ENCODE measurements at places on chromosomes 13 and 19.
A peak's percentile ranks its signal among the peaks of the same experiment; 100 is the strongest.

DNA sequence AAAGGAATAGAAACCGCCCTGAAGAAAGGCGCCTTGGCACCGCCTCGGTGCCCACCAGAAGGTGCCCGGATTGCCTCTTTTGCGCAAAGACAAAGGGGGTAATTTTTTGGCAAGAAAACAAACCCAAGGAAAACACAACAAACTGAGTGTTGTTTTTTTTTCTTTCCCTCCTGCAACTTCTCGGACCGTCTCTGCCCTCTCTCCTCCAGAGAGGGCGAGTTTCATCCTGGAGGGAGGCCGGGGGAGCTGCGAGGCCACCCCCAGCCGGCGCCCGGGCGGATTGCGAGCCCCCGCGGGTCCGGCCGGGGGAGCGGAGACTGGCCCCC lies 2.3 kb downstream of the ZNF536 start:
- no peak for DNase-seq

GRCh38 chr13:19592657-19593180 lies 31.4 kb upstream of the TPTE2 start:
- DNase-seq: no peak

- DNase-seq: peak; percentile 26
Observed at GRCh38 chr19:49071860-49072547, 495 bp downstream of the KCNA7 start.

GRCh38 chr13:78881751-78882150 lies 222.8 kb upstream of the OBI1 start:
- no peak for DNase-seq

GRCh38 chr19:9658769-9659168 lies 16.1 kb downstream of the ZNF562 start:
- DNase-seq: no peak

GRCh38 chr19:21638776-21639175 lies 128.6 kb downstream of the ZNF100 start:
- DNase-seq: no peak

GRCh38 chr13:105282406-105283285 lies 1252.8 kb downstream of the EFNB2 start:
- DNase-seq: no peak

DNA sequence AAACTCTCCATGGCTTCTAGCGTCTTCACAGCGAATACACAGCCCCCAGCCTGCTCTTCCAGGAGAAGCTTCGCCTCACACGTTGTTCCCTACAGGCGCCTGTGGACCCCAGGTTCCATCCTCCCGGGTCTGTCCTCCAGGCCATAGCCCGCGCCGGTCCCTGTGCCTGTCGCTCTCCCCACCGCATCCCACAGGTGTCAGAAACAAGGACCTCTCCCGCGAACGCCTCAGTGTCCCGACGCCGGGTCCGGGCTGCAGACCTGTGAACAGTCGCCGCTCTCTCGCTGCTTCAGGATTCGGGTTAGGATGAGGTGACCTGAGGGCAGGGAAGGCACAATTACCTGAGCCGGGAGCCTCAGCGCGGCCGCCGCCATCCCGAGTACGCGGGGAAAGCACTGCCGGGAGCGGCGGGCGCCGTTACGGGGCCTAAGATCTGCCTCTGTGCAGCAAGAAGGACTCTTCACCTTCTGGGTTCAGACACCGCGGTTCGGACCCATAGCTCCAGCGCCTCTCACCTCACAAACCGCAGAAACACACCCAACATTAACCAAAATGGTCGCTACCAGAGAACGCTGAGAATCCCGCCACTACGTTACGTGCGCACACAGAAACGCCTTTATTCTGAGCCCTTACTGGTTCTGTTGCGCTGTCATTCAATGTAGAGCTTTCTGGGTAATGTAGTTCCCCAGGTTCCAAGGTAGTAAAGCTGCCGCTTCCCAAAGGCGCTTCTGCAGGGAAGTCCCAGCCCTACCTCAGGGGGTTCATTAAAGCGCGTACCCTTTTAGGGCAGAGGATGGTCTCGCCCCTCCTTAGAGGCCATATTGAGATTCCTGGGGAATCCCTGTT lies at the start of gene ZNF418:
Gene ZNF418, minus strand, starts transcription at position 583 of the 846 bp plus-strand sequence. CDS start 1,580 bp downstream, outside the sequence.
- DNase-seq: no peak

DNA sequence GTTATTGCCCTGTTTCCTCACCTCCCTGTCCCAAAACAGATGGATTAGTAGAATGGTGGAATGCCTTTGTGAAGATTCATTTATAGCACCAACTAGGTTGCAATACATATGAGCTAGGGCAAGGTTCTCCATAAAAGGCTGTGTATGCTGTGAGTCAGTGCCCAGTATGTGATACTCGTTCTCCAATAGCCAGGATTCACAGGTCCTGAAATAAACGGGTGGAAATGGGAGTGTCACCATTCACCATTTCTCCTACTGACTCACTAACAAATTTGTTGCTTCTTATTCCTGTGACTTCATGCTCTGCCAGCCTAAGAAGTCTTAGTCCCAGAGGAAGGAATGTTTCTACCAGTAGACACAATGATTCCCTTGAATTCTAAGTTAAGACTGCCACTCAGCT lies 1745.4 kb downstream of the SLITRK1 start:
- DNase-seq: no peak

- DNase-seq: no peak
Observed at GRCh38 chr13:84677836-84678235, 795.6 kb upstream of the SLITRK1 start.

GRCh38 chr19:5032101-5032967 lies 63.4 kb downstream of the KDM4B start:
- DNase-seq: no peak

GRCh38 chr13:52846567-52847321 lies 1.7 kb downstream of the PCDH8 start:
- no peak for DNase-seq

GRCh38 chr19:30376272-30376671 lies 4.1 kb downstream of the ZNF536 start:
- no peak for DNase-seq

GRCh38 chr19:37914908-37915307 lies 7.9 kb downstream of the SIPA1L3 start:
- no peak for DNase-seq

DNA sequence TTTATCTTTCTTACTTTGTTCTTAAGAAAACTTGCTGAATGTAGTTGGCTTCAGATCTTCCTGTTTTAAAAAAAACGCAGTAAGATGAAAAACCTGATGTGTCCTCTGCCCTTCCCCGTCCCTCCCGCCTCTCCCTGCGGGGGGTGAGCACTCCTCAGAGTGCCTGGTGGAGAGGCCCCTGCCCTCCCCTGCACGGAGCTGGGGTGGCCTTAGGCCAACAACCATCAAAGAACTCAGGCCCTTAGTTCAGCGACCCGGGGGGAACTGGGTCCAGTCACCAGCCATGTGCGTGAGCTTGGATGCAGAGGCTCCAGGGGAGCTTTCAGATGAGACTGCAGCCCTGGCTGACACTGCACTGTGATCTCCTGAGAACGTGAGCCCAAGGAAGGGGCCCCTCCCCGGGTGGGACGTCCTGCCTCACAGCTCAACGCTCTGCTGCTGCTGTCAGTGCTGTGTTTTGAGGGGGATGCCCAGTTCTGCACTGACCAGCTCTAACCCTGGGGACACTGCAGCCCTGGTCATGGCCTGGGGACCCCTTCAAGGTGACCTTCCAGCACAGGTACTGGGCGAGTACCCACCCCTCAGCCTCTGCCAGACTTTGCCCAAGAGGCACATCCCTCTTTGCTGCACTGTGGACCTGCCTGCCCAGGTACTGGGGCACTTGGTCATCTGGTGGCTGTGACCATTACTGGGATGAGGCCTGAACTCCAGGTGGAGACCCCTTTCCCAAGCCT lies 42.7 kb downstream of the ANKRD10 start:
- no peak for DNase-seq

DNA sequence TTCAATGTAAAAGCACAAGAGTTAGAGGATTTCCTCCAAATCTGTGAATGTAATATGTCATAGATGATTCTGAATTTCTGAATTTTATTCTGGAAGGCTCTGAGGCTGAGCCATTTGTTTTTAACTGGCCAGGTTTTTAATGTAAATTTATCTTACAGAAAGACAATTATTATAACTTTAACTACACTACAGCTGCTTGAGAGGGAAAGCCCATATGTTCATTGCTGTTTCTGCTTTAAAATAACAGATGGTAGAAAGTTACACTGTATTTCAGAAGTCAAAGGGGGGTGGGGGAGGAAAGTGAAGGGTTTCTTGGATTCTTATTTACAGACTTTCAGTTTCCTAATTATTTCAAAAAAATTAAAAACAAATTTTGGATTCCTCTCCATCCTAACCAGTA lies 62.8 kb downstream of the DNAJC15 start:
- no peak for DNase-seq

DNA sequence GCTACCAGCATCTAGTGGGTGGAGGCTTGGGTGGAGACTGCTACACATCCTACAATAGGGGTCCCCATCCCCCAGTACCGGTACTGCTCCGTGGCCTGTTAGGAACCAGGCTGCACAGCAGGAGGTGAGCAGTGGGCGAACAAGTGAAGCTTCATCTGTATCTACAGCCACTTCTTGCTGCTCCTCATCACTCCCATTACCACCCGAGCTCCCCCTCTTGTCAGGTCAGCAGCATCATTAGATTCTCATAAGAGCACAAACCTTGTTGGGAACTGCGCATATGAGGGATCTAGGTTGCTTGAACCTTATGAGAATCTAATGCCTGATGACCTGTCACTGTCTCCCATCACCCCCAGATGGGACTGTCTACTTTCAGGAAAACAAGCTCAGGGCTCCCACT lies 37.0 kb downstream of the NWD1 start:
- DNase-seq: no peak

- DNase-seq: no peak
Observed at GRCh38 chr13:44249431-44249836, 124.2 kb upstream of the SERP2 start.

- no peak for DNase-seq
Observed at GRCh38 chr19:47560999-47561398, 11.9 kb downstream of the ZNF541 start.

- DNase-seq: no peak
Observed at GRCh38 chr13:40304391-40304790, 362.1 kb downstream of the FOXO1 start.

DNA sequence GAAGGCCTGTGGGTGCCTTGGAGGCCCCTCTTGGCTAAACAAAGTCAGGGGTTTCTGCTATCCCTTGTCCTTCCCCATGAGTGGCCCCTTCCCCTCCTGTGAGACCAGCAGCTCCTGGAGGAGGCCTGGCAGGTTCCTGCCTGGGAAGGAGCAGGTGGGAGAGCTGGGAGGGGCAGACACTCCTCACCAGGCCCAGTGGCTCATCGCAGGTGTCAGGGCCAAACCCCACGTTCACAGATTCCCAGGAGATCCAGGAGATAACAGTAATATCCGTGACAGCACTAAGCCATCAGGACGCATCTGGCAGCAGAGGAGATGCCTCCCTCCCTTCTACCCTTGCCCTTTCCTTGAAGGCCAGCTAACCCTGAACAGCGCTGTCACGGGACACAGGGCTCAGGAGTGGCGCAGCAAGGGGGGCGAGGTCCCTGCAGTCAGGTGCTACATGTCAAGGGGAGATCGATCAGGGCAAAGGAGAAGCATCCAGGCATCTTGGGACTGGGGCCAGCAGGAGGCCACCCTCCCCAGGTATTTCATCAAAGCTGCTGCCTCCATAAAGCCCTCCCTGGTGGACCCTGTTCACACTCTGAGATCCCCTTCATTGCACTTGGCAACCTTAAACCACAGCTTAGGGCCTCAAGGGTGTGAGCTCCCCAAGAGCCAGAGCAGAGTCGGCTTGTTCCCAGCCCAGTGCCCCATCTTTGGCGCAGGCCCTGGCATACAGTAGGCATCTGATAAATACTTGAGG lies 4.8 kb downstream of the CEBPA start:
- no peak for DNase-seq

- DNase-seq: no peak
Observed at GRCh38 chr13:113040597-113041292, 64.8 kb upstream of the F7 start.

GRCh38 chr19:28504139-28504538 lies 708.8 kb downstream of the UQCRFS1 start:
- DNase-seq: no peak

- no peak for DNase-seq
Observed at GRCh38 chr13:29508876-29509252, 86.6 kb downstream of the SLC7A1 start.

GRCh38 chr19:56309511-56310185 lies 5.0 kb downstream of the ZSCAN5A start:
- DNase-seq: peak; percentile 40

GRCh38 chr13:106660746-106661625 lies 93.0 kb upstream of the ARGLU1 start:
- DNase-seq: no peak

GRCh38 chr13:43243711-43244110 lies 220.3 kb downstream of the DNAJC15 start:
- no peak for DNase-seq

- no peak for DNase-seq
Observed at GRCh38 chr19:52653161-52653560, 15.0 kb upstream of the ZNF83 start.

DNA sequence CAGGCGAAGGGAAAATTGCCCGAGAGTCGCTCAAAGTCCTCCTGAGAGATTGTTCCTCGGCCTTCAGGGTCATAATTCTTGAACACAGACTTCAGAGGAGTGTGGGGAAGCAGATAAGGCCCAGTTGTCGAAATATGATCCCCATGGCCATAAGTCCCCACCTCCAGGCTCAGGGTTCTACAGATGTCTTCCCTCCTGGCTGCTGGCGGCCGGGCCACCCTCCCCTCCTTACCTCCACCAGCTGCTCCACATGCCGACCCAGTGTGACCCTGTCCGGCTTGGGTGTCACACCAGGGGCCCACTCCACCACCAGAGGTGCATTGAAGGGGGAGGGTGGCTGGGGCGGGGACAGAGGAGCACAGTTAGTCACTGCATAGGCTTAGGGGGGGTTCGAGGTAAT lies 10.1 kb downstream of the FAM98C start:
- DNase-seq: no peak

- DNase-seq: no peak
Observed at GRCh38 chr19:46924874-46925547, 64.2 kb downstream of the ARHGAP35 start.

DNA sequence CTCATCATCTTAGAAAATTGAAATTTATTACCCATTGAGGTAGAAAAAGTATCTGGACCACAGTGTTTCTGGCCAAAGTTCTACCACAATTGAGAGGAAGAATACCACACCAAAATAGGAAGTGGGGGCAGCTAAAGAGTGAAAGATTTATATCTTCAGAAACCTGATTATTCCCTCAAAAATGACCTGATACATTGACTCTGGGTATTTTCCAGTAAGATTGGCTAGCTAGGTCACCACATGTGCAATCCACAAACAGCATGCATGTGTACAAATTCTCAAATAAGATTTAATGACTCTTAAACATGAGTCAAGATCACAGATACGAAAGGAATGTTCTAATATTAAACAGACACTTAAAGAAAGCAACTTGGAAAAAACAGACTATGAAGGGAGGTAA lies 1516.2 kb upstream of the PCDH20 start:
- no peak for DNase-seq
